ENCODE measurements at places on chromosomes 11 and 22.

- no peak for DNase-seq
These were observed 205.6 kb downstream of the ADAMTS15 start for GRCh38 chr11:130653838-130654636.

GRCh38 chr11:34194576-34195335 is 89.3 kb downstream of the NAT10 start:
- no peak for DNase-seq

DNA sequence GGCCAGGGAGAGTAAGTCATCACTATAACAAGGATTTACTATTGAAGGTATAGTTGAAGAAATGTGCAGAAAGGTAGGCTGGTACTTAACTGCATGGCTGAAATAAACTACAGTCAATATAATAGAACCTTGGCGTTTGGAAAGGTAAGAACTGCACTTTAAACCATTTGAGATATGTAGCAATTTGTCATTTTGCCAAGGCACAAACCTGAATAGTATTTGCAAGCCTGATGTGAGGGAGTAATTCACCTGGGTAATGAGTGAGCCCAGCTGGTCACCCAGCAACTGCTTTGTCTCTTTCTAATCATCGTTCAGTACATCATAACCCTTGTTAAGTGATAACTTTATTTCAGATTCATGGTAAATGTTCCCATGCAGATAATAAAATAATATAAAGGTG is 62.3 kb upstream of the SCUBE2 start:
- DNase-seq: no peak

DNA sequence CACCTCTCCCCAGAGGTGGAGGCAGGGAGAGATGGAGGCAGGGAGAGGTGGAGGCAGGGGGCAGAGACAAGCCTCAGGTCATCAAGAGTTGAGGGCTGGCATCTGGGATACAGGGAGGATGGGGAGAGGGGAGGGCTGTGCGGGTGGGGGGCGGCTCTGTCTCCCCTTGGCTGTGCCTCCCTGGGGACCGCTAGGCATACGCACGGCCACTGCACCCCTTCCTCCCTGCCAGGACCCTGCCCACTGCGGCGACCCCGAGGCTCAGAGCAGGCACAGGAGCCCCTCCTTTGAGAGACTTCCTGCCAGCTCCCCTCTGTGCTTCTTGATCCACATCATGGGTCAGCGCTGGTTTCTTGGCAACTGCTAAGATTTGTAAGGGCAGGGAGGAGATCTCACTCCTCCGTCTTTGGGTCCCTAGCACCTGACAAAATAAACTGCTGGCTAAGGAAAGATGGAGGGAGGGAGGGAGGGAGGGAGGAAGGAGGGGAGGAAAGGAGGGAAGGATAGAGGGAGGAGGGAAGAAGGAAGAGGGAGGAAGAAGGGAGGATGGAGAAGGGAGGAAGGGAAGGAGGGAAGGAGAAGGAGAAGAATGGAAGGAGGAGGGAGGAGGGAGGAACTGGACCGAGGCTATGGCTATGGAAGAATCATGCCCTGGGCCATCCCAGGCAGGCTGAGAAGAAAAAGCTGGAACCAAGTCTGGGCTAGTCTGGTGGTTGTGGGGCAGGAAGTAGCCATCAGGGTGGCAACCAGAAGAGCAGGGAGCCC is 18.5 kb downstream of the PRR33 start:
- DNase-seq: no peak

DNA sequence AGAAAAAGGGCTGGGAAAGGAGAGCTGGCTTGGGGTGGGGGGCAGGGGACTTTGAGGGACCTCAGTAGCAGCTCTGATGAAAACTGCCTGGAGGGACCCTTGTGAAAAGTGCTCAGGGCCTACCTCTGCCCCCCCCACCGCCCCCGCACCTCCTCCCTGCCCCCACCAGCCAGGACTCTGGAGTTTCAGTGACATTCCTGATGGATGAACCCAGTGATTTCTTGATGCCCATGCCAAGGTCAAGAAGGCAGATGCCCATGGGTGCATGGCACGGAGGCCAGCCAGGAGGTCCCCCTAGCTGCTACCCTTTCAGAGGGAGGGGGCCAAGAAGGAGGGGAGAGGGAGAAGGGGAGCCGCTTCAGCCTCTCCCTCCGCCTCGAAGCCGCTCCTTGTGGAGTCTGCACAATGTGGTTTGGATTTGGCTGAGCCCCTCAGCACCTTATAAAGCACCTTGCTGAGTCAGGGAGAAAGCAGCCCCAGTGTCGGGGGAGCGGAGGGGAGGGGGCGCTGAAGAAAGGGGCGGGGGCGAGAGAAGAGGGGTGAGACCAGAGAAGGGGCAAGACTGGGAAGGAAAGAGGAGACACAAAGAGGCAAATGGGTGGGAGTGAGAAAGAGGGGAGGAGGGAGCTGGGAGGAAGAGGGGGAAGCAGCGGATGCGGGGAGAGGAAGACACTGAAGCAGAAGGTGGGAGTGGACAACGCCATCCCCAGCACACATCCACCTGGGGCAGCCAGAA is 2.1 kb upstream of the CLCF1 start:
- no peak for DNase-seq

DNA sequence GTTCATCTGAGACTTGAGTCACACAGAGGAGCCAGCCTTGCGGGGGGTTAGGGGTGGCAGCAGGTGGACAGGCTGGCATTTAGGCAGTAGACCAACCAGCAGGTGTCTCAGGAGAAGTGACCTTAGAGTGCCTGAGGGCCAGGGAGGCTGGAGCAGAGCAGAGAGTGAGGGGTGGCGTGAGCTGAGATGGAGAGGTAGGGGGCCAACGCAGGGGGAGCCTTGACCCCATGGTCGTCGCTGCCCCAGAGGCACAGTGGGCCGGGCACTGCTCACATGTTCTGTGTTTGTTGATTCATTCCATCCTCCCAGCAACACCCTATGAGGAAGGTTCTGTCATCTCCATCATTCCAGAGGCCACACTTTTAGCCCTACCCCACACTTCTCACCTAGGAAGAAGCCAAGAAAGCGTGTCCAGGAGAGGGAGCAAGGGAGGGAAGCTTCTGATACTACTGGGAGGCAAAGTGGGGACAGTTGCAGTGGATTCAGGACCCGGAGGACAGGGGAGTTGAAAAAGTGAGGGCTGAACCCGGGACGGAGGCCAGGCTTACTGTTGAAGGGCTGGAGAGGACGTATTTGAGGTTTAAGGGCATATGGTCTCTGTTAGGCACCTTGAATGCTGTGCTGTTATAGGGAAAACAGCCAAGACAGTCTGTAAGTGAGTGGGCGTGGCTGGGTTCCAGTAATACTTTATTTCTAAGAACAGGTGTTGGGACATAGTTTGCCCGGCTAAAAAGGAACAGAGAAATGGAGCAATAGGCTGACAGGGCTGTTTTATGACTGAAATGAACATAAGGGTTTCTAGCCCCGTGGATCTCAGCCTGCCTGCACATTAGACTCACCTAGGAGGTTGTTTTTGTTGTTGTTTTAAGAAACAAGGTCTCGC is 7.3 kb downstream of the SART1 start:
- DNase-seq: no peak
